Motor neuron (in vitro differentiated cells): ENCODE measurements at places on chromosomes 4 and X. TPM values are rescaled to one million over a fixed set of nuclear protein-coding genes. Genes with fewer than 3 reads are reported as not detected.

Gene LRP2BP
- total RNA-seq, result 18.2 and 19.6 TPM in 2 replicates

Gene MORC4
- total RNA-seq, result 5.2 and 6.9 TPM in 2 replicates

Gene CACNA1F
- total RNA-seq, result 0.28 TPM in 1 of 2 replicates, not detected in the other

Gene AMBN
- 0.20 TPM in 1 of 2 replicates, not detected in the other for total RNA-seq

Gene CA5B
- 3.5 and 3.6 TPM in 2 replicates for total RNA-seq

GRCh38 chr4:26300314-26301307, 20.2 kb upstream of the RBPJ start:
- no peak for ATAC-seq

DNA sequence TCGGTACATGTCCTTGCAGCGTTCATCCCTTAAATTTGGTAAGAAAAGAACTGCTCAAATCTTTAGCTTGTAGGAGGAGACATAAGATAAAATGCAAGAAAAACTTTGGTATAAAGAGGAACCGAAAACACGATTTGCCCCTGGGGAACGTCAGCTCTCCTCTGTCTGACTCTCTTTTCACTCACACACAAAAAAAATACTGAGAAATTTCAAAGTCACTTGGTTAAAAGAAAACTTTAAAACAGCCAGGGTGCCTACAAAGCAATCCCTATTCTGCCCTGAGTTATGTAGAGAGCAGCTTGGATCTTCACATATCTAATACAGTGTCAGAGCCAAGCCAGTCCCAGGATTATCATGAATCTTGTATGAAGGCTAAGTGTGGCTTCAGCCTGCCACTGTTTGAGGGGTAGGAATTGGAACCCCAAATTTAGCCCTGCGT, 248.5 kb upstream of the CXXC4 start:
- no peak for ATAC-seq

DNA sequence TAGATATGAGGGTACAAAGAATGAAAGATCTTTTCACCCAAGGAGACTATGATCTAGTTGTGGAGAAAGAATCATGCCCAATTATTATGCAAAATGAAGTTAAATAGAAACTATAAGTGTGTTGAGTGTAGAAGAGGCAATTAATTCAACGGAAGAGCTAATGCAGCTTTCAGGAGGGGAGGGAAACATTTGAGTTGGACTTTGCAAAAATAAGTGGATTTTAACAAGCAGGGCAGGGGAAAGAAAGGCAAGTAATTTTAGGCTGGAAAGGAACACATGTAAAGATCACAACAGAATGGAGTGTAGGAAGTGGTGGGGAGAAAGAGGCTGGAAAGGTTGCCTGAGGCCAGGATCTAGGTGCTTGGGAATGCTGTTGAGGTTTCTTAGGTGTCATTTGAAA, 44.1 kb downstream of the KLHL15 start:
- ATAC-seq, result no peak

- no peak for ATAC-seq
Measured at GRCh38 chrX:68917799-68918198, 89.0 kb downstream of the EFNB1 start.

DNA sequence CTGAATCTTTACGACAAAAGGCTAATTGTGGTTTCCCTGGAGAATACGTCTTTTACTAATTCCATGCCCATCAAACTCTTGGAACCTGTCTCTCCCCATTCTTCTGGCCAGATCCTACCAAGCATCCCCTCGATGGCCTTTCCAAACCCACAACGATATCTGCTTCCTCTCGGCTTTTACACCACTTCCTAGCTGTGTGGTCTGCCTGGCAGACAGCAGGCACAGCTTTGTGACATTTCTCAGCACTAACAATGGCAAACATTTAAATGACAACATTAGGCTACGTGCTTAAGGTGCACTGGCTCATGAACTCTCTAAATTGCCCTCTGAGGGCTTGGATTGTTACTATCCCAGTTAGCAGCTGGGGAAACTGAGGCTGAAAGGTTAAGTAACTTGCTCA, 141.0 kb downstream of the NSUN7 start:
- no peak for ATAC-seq

DNA sequence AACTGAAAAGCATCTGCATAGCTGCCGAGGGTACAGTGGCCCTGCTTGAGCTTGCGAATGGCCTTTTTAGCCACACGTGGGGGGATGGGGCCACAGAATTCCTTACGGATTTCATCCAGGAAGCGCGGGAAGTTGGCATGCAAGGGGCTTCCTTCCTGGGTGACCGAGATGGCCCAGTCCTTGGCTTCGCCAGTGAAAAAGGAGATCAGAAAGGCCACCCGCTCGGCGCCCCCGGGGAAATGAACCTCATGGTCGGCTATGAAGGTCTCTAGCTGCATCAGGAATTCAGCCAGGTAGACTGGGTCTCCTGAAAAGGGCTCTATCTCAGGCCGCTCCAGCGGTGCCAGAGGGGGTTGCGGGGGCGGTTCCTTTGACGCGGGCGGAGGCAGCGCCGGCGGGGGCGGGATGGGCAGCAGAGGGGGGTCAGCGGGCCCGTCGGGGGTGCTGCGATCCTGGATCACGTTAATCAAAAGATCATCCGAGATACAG, 909 bp downstream of the RTL5 start:
- ATAC-seq, result no peak

DNA sequence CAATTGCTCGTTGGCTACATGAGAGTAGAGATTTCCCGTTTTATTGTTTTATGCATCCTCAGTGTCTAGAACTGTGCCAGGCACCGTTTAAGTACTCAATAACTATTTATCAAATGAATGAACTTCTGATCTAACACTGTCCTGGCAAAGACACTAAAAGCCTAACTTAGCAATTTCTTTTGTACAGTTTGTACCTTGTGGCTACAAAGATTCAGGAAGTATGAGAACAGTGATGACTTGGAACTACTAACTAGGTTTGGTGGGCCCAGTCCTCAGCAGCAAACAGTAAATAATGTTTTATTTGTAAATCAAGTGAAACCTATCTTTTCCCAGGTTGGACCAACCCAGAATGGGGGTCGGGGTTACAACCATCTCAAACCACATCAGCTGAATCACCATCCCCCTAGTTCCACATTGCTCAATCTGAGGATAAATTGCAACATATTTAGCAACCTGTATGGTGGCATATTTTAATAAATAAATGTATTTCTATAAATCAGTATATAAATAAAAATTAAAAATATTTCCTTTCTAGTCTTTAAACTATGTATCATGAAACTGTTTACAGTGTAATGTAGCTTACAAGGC, 12.3 kb upstream of the SCRG1 start:
- no peak for ATAC-seq
